Naive B cell (primary cell): ENCODE measurements at places on chromosomes 7 and 10. TPM values are rescaled to one million over a fixed set of nuclear protein-coding genes. Genes with fewer than 3 reads are reported as not detected.

The ACSM6 gene
- not detected for polyA plus RNA-seq

The ERVW-1 gene
- polyA plus RNA-seq = not detected

The CABCOCO1 gene
- polyA plus RNA-seq = not detected

The AKR1C2 gene
- polyA plus RNA-seq = not detected

The CH25H gene
- not detected for polyA plus RNA-seq

The CC2D2B gene
- polyA plus RNA-seq = not detected

The CYP2E1 gene
- not detected for polyA plus RNA-seq

The NUTM2D gene
- polyA plus RNA-seq = 0.21 TPM

The SLF2 gene
- 5.8 TPM for polyA plus RNA-seq

The GPC2 gene
- polyA plus RNA-seq = not detected

The CALN1 gene
- polyA plus RNA-seq = not detected

The IFIT3 gene
- polyA plus RNA-seq = 14.0 TPM

The SCIN gene
- polyA plus RNA-seq = not detected

The HTR7 gene
- polyA plus RNA-seq = not detected

The HOXA10 gene
- not detected for polyA plus RNA-seq

The ASAH2 gene
- not detected for polyA plus RNA-seq

The ANKRD26 gene
- 0.68 TPM for polyA plus RNA-seq

The ASZ1 gene
- not detected for polyA plus RNA-seq

The OPALIN gene
- not detected for polyA plus RNA-seq

The IL2RA gene
- 1.8 TPM for polyA plus RNA-seq

The TSC22D4 gene
- 19.2 TPM for polyA plus RNA-seq

The MYO3A gene
- 0.38 TPM for polyA plus RNA-seq

The OIT3 gene
- polyA plus RNA-seq = not detected

The PCBD1 gene
- 8.2 TPM for polyA plus RNA-seq

The CFAP69 gene
- not detected for polyA plus RNA-seq

The TMEM140 gene
- 14.1 TPM for polyA plus RNA-seq

The DNTT gene
- not detected for polyA plus RNA-seq

The MPP7 gene
- 4.5 TPM for polyA plus RNA-seq

The FAM107B gene
- polyA plus RNA-seq = 154 TPM

The TMEM236 gene
- not detected for polyA plus RNA-seq
